Stimulated activated CD4-positive, alpha-beta T cell treated with anti-CD3 and anti-CD28 coated beads, Interleukin-2, amount 100 ng/mL, for 48 hours (primary cell): ENCODE measurements at places on chromosomes 16 and 17.
A peak's percentile ranks its signal among the peaks of the same experiment; 100 is the strongest.

DNA sequence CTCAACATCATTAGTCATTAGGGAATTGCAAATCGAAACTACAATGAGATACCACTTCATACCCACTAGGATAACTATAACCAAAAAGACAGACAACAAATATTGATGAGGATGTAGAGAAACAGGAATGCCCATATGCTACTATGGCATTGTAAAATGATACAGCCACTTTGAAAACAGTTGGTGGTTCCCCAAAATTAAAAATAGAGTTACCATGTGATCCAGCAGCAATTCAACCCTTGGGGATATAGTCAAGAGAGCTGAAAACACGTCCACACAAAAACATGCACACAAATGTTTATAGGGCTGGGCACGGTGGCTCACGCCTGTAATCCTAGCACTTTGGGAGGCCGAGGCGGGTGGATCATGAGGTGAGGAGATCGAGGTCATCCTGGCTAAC is 10.0 kb upstream of the PECAM1 start:
- no peak for DNase-seq

GRCh38 chr16:1497014-1497598 is 3.9 kb downstream of the TELO2 start:
- DNase-seq = no peak

DNA sequence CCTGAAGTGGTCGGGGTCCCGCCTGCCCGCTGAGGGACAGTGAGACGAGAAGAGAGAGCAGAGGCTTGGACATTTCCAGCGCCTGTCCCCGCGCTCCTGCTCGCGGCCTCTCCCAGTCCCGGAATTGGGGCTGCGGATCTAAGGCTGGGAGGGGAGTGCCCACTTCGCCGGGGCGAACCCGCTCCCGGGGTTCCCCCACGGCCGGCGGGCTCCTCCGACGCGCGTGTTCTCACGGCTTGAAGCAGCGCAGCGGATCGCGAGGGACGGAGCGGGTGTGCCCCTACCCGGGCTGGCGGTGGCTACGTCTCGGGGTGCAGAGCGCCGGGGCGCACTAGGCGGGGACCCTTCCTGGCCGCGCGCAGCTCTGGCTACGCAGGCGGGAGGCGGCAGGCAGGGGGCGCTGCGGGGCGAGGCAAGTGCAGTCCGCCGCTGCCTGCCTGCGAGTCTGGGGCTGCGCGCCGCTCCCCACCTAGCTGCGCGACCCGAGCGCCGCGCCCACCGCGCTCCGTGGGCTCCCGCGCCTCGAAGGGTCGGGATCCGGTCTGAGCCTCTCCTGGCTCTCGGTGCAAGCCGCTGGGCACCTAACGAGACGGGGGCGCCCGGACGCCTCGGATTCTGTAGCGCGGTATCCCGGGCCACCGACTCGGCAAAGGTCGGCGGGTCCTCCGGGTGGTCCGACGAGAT is 1.2 kb downstream of the NGFR start:
- DNase-seq = peak; percentile 86

DNA sequence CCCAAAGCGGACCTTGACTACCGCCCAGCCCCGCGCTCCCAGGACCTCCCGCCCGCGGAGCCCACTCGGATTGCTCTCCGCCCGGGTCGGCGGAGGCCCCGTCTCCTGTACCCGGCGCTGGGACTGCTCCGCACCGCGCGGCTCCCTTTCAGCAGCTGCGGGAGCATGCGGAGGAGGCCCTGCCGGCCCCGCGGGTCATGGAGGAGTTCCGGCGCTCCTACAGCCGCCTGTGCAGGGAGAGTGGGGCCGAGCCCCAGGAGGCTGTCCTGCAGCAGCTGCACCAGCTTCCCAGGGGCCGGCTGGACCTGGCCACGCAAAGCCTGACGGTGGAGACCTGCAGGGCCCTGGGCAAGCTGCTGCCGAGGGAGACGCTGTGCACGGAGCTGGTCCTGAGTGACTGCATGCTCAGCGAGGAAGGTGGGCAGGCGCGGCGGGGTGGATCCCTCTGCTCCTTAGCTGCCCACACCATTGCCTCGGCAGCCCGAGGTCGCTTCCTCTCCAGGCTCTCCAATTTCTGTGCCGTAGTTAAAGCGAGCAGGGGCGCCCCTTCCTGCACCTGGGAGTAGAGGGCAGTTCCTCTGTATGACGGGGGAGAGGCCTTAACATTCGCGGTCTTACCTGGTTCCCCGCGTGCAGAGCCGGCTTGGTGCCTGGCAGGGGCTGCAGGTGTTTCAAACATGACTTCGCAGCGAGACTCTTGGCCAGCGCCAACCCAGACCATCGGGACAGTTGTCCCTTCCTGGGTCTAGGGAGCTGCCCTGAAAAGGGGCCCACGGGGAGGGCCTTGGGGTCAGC is 539 bp downstream of the LRRC45 start:
- DNase-seq = no peak
